CD4-positive, alpha-beta T cell treated with Interleukin-21 for 1 hour (primary cell): ENCODE measurements at places on chromosomes 7 and 10.

DNA sequence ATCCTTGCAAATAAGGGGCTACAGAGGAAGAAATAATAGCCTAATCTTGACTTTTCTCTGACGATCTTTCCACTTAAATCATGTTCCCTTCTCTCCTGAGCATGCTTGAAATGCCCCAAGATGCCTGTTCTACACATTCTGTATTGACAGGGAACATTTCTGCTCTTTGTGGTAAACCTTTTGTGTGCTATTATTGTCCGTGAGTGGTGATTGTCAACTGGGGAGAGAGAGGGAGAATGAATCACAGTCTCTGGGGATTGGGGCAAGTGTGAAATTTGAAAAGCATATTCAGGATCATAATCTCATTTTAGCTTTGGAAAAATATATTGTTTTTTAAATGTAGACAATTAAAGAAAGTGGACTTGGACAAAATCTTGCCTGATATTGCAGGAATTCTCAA is 20.6 kb downstream of the UBTD1 start:
- DNase-seq: no peak

- DNase-seq: no peak
Observed at GRCh38 chr10:112815269-112816032, 134.6 kb upstream of the TCF7L2 start.

DNA sequence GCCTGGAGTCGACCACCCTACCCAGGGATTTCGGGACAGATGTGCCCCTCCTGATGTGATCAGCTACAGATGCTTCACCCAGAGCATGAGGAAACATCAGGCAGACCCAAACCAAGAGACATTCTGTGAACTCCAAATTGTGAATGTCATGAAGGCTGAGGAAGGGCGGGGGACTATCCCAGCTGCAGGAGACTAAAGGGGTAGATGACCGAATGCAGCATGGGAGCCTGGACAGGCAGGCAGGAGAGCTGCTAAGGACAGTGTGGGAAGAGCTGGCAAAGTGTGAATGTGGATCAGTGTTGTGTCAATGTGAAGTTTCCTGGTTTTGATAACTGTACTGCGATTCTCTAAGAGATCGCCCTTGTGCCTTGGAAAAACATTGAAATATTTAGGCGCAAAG is 19.2 kb upstream of the DRGX start:
- no peak for DNase-seq

- DNase-seq: no peak
Observed at GRCh38 chr10:110307805-110308204, 3.1 kb upstream of the SMNDC1 start.
